ENCODE measurements at places on chromosomes 7 and 10.

GRCh38 chr10:58653139-58653538, 140.5 kb downstream of the BICC1 start:
- DNase-seq, result no peak

GRCh38 chr7:29109899-29110298, 36.4 kb downstream of the CPVL start:
- DNase-seq, result no peak

GRCh38 chr10:113503930-113504329, 48.9 kb upstream of the HABP2 start:
- DNase-seq, result no peak

DNA sequence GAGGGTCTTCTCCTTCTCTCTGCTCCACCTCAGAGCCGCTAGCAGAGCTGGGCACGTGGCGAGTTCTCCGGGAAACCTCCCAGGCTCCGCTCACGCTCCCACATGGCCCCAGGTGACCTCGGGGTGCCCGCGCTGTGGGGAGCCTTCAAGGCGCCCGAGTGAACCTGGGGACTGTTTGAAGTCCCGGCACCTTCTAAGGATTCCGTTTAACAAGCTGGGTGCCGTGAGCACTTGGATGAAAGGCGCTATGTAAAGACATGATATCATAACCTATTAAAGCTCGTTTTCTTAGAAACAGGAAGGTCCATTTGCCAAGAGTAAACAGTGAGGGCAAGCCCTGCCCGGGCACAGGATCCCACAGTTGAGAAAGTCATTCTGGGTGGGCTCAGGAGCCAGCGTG, 15.8 kb upstream of the MYL10 start:
- no peak for DNase-seq

DNA sequence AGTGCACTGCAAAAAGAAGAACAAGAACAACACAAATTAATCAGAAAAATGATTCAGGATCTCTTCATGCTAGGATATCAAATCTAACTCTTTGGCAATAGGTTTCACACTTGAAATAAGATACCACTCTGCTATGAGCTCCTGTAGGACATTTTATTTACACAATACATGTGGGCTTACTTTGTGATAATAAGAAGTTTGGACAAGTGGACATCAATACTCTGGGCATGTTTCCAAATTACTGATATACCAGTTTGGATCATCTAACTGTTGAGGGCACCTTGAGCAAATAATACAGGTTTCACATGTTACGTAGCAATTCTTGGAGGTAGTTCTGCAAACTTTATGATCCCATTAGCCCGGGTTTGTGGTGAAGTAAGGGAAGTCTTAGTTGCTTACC, 59.8 kb downstream of the CPVL start:
- peak; percentile 32 for DNase-seq

DNA sequence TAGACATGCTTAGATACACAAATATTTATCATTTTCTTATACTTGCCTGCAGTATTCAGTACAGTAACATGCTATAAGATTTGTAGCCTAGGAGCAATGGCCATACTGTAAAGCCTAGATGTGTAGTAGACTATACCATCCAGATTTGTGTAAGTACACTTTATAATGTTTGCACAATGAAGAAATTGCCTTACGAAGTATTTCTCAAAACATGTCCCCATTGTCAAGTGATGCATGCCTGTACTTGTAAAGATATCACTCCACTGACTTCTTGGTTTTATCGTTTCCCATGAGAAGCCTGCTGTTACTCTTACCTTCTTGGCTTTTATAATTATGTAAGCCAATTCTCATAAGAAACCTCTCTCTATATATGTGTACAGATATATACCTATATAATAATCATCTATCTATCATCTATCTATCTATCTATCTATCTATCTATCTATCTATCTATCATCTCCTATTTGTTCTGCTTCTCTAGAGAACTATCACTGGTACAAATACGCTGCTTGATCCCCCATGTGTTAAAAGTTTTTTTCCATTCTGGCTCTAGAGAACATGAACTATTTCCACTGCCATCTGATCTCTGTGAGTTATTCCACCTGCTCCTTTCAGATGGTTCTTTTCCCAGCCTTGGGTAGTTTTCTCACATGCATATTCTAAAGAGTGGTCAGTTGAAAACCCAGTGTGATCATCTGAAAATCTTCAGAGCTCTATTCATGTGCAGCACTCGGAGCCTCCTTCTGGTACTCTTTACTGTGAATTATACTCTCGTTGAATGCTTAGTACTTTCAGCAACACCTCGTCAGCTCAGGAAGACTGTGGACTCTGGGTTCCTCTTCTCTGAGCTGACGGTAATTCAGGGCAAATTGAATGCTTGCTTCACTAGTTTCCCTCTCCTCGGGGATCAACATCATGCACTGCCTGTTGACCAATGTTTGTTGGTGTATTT, 14.5 kb upstream of the VCL start:
- no peak for DNase-seq

DNA sequence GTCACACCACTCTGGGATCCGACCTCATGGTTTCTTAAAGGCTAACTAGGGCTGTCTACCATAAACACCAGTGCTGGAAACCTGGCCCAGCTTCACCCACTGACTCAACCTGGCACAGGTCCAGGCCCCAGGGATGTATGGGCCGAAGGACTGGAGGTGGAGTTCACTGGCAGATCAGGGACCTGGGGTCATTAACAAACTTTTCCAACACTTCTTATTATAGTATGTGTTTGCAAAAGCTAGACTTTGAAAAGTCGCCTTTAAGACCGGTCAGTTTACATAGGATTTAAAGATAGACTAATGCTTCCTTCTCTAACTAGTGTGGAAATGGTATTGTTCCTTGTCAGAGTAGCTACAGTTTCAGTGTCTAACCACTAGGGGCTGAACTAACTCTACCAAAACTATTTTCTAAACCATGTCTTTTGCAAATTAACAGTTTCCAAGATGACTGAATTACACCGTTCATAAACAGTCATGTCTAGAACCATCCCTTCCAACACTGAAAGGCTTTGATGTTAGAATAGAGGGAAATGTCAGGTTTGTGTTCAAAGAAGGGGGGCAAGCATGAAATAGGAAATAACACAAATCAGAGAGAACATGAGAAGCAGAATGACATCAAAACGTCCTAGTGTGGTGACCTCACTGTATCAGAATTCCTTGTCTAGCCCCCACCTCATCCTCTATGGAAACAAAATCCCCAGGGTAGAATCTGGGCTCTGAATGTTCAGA, 29.7 kb downstream of the STN1 start:
- DNase-seq, result peak; percentile 13

DNA sequence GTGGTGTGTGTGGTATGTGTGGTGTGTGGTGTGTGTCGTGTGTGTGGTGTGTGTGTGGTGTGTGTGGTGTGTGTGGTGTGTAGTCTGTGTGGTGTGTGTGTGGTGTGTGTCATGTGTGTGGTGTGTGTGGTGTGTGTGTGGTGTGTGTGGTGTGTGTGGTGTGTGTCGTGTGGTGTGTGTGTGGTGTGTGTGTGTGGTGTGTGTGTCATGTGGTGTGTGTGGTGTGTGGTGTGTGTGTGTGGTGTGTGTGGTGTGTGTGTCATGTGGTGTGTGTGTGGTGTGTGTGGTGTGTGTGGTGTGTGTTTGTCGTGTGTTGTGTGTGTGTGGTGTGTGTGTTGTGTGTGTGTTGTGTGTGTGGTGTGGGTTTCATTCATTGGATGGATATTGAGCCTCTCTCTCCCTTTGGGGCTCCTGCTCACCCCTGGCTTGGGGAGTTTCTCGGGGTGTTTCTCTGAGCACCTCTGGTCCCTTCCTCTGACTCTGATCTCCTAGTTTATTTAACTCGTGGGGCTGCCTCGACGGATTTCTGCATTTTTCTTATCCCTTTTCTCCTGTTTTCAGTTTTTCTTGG, 145.8 kb downstream of the DNAJB6 start:
- no peak for DNase-seq

GRCh38 chr10:27481486-27481885, 22.6 kb upstream of the RAB18 start:
- no peak for DNase-seq

DNA sequence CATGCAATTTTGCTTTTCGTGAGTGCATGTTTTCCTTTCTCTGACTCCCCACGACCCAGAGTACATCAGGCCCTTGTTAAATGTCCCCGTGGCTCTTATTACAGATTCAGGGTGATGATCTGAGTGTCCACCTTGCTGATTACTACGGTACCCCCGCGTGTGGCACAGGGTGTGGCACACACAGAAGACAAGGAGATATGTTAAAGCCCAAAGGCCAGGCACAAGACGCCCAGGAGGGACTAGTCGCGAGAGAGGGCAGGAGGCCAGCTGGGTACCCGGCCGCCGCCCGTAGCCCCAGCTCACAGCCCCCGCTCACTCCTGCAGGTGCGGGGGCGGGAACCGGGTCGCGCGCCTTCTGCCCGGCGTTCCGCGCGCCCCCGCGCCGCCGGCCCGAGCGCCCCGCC, 281 bp upstream of the EXOC6 start:
- DNase-seq, result no peak

GRCh38 chr10:118047880-118048279, 1.1 kb upstream of the RAB11FIP2 start:
- no peak for DNase-seq

GRCh38 chr10:33410860-33411234, 76.4 kb upstream of the NRP1 start:
- DNase-seq, result no peak

DNA sequence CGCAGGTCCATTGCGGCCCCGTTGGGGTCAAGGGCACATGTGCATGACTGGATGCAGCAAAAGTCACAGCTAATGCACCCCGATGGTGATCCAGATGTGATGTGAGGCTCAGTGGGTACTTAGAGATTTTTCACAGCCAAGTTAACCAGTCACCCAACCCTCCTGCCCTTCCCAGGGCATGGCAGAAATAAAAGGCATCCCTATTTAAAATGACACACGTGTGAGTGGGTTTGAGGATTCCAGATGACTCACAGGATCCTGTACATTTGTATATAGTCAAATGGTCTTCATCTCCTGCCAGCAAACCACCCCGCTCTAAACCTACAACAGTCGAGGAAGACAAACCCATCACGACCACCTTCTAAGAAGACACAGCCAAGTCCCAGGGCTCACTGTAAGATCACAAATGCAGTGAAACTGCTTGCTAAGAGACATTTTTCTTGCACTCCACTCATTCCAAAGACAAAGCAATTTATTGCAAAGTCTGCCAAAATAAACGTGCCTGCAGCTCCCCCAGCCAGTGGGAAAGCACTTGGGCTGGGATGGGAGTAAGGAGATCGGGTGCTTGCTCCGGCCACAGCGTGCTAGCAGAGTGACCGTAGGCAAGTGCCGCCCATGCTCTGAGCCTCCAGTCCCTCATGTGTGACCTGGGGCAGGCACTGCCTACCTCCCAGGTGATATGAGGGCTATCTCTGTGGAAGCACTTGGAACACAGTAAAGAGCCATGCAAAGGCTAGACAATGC, 86.6 kb upstream of the MACROH2A2 start:
- no peak for DNase-seq

- DNase-seq, result no peak
Observed at GRCh38 chr7:124412531-124412930, 353.1 kb downstream of the GPR37 start.

DNA sequence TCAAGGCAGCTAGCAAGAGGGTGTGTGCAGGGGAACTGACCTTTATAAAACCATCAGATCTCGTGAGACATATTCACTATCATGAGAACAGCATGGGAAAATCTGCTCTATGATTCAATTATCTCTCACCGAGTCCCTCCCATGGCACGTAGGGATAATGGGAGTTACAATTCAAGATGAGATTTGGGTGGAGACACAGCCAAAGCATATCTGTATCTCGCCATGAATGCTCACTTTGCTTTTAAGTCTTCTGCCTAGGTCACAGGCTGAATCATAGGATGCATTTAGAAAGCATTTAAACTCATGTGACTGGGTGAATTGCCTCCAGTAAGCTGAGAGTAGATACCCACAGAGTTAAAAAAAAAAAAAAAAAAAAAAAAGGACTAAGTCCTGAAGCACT, 220.0 kb downstream of the AGMO start:
- no peak for DNase-seq

- DNase-seq, result no peak
Observed at GRCh38 chr7:139393621-139394211, 34.0 kb downstream of the LUC7L2 start.

DNA sequence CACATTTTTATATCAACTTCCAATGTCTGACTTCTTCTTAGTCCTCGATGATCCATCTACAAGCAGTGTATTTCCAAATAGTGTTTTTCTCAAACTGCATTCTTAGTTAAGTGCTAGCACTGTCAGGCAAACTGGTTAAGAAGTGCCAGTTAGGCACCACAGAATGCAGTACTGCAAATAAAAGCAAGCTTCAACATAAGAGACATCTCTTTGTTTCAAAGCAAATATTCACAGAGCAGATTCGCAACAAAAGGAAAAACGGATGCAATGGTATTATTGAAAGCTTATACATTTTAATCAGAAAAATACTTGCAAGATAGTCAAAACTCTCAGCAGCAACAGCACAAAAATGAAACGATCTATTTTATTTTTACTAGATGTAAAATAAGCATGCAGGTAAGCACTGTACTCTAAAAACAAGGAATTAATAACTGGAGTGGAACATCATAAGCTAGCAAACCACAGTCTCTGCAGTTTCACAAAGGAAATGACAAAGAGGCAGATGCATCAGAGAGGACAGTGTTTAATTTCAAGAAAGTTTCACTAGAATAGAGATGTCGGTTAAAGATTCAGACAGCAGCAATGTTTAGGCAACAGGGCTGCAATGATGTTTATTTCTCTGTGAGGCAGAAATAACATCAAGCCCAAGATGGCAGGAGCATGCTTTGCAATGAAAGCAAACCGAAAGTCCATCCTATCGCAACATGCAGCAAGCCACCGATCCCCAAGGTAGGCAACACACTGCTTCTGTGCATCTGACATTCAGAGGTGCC, 82.0 kb downstream of the FGFR2 start:
- DNase-seq, result no peak

- DNase-seq, result no peak
Observed at GRCh38 chr10:104328646-104328895, 9.7 kb downstream of the ITPRIP start.

DNA sequence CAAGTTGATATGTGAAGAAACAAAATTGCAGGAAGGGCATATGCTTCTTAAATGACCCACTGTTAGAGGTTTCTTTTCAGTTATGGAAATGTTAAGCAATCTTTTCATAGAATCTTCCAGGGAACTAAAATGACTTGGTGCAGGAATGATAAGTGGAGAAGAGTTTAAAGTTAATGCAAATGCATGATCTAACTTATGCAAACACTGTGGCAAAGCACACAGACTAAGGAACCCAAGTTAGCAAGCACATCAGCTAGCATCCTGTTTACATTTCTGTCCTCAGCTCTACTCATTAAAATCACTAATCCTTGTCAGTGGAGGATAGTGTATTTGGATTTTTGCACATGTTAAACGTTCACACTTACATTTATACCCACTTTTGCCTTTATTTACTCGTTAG, 9.3 kb downstream of the CLCN1 start:
- DNase-seq, result no peak

DNA sequence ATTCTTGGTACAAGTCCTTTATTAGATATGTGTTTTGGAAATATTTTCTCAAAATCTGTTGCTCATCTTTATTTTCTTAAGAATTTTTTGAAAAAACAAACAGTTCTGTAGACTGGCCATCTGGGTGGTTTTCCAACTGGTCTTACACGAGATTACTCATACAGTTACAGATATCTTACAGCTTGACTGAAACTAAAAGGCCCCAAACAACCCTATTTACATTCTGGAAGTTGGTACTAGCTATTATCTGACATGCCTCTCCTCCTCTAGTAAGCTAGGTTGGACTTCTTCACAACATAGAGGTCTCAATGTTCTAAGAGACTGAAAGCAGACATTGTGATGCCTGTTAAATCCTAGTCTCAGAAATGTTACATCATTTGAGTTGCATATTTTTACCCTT, 52.0 kb downstream of the ZNF22 start:
- no peak for DNase-seq

Measured in NCI-H1105 (cell line).